T-helper 2 cell (primary cell): ENCODE measurements at places on chromosomes 5 and 9.

DNA sequence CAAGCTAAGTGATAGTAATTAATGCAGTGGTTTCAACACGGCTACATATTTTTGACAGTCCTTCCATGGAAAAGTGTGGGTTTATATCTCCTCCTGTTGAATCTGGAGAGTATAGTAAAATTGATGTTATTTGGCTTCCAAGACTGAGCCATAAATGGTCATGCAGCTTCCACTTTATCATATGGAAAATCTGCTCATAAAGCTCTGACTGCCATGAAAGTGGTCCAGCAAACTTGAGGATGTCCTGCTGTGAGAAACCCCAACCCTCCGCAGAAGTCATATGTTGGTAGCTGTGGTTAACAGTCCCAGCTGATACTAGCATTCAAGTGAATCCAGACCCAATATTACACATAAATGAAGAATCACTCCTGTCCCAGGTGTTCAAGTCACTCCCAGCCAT is 378.3 kb downstream of the KCTD16 start:
- no peak for DNase-seq

DNA sequence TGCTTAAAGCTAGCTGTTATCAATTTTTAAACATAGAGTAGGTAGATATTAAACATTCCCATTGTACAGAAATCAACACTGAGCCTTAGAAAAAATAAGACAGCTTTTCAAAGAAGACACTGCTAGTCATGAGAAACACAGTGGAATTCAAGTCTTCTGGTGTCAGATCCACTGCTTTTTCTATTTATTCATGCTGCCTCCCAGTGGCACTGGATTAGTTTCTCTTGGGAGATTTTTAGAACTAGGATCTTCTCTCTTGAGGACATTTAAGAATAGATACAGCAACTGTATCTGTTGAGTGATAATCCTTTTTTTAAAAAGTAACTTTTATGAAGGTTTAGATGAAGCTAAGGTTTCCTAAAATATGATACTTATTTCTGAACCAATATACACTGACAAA is 1635.4 kb upstream of the C9orf72 start:
- no peak for DNase-seq

DNA sequence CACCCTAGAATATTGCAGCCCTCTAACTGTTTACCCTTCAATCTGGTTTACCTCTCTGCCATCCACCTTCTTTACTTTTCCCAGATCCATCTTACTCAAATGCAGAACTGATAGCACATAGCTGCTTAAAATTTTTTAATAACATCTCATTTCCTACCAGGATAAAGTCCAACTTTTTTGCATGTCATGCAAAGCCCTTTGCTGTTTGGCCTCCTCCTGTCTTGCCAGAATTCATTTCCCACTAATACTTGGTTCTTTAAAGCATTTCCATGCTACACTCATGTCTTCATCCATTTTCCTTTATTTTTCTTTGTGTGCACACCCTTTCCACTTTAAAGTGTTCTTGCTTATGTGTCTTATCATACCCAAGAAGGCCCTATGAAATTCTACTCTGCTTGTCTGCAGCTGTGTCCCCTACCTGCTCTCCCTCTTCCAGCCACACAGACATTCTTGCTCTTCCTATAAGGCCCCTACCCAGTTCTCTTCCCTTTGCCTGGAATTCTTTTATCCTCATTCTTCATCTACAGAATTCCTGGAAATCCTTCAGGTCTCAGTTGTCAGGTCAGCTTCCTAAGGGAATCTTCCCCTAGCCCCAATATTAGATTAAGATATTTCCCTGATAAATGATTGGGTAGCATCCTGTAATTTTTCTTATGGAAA is 50.3 kb downstream of the TLE4 start:
- DNase-seq = no peak

- DNase-seq = no peak
Observed at GRCh38 chr9:37812773-37813379, 12.3 kb downstream of the DCAF10 start.

DNA sequence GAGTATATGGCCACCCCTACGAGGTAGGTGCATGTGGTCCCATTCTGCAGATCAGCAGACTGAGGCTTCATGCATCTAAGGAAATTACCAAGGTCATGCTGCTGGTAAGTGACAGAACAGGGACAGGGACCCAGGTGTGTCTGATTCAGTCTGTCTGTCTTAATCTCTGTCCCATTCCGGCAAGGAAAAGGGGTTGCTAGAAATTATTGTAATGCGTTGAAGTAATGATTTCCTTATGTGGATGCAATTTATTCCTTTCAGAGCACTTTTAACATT is 76.8 kb downstream of the AMBP start:
- no peak for DNase-seq

GRCh38 chr5:174242573-174242972 is 197.1 kb downstream of the NSG2 start:
- no peak for DNase-seq
